ENCODE measurements at places on chromosomes 3 and 15.

DNA sequence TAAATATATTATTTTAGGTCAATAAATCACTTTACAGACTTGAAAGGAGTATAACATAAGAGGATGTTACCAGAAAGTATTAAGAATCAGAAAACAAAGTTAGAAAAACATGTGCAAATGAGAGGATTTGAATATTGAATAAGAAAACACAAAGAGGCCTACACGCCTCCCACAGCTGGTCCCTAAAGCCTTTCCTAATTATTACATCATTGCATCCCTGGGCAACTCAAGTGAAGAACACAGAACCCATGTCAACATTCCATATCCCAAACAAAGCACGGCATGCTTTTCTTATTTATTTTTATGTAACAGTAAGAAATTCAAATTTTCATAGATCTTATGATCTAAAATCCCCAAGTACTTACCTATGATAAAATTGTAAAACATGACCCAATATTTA, 61.2 kb downstream of the HERC1 start:
- DNase-seq: no peak

DNA sequence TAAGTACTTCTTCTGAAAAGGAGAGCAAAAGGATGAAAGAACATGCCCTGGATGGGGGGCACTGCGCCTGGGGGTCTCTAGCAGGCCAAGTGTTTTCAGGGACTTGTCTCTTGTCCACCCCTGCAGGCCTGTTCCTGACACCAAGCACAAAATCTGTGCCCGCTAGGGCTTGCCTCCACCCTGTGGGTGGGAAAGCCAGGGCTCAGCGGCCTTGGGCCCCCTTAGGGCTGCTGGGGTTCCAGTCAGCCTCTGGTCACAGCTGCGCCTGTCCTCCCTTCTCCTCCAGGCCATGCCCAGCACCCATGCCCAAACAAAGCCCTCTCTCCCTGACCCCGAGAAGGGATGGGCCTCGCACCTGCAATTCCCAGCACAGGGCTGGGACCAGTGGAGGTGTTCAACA, 71.1 kb upstream of the TRPM1 start:
- DNase-seq: no peak

DNA sequence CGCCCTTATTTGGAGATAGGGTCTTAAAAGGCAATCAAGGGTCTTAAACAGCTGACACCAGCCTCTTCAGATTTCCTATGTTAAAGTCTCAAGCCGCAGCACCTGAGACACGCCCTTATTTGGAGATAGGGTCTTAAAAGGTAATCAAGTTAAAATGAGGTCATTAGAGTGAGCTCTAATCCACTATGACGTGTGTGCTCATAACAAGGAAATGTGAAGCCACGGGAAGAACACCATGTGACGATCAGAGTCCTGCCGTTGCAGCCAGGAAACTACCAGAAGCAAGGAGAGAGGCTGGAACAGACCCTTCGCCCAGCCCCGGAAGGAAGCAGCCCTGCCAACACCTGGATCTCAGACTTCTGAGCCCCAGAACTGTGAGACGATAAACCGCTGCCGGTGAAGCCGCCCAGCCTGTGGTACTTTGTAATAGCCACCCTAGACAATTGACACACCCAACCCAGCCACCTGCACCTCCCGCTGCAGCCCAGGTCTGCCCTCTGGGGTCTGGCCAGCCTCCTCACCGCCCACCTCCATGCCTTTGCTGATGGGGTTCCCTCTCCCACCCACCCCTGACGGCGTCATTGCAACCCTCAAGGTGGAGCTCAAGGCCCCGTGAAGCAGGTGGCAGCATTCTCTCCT, 137.9 kb downstream of the MEGF11 start:
- DNase-seq: no peak

DNA sequence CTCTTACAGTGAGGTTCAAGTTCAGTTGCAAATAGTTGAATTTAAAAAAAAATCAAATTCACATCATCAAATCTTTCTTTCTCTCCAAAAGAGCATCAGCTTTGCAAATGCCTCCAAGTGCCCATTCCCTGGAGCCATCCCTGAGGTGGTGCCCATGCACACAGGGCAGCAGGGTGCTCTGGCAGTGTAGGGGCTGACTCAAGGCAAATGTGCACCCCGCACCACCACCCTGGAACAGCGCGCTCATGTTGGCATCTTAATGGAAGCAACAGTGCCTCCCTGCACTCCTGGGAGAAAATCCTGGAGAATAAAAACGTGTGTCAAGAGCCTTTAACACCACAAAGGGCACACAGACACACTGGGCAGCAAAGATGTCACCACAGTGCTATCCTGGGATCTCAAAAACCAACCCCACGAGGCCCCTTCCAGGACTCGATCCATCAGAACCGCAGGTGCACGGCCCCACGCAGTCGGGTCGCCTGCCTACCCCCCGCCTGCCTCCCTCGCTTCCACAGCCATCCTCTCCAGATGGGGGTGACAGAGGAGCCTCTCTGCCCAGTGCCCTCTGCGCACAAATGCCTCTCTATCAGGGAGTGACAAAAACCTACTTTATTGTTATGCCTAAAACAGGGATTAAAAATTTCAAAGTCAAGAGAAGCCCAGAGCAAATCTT, 50.8 kb downstream of the NIPA2 start:
- no peak for DNase-seq

GRCh38 chr3:21390136-21390535, 360.9 kb downstream of the ZNF385D start:
- no peak for DNase-seq

DNA sequence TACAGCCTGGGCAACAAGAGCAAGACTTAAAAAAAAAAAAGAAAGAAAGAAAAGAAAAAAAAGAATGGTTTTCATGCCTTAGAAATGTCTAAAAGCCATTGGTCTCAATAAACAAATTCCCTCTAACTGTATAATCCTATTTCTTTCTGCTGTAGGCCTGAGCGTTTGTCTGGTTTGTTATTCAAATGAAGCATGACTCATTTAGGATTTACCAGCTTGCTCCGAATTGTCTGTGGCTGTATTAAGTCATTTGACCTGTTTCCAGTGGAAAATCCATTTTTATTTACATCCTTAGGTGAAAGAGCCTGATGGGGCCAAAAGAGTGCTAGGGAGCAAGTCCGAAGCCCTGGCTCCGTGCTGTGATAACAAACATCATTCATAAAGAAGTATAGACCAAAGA, 73.8 kb downstream of the BDH1 start:
- DNase-seq: no peak

DNA sequence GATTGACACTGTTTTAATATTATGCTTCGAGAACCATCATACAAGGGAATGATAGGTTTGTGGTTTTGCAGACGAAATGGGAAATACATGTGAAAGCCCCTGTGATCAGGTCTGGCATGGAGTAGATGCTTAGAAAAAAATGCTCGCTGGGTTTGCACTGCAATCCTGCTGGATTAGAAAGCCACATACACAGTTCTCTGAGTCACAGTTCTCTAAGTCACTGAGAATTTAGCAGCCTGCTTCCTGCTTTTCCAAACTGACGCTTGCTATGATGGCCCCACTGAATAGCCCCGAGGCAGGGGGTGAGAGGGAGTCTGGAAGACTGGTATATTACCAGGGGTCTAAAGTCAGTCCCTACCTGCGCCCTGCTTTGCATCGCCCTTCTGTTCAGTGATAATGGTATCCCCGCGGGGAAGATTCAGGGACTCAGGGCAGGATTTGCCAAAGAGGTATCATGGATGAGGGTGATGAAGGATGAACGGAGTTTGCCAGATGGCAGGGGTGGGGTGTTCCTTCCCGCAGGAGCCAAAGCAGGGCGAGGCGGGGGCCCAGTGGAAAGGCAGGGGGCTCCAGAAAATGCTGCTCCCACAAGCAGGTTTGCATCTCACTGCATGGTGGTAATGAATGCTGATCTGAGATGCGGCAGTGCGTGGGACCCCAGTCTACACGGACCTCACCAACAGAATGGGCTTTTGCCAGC, 82.3 kb downstream of the IQSEC1 start:
- DNase-seq: no peak

DNA sequence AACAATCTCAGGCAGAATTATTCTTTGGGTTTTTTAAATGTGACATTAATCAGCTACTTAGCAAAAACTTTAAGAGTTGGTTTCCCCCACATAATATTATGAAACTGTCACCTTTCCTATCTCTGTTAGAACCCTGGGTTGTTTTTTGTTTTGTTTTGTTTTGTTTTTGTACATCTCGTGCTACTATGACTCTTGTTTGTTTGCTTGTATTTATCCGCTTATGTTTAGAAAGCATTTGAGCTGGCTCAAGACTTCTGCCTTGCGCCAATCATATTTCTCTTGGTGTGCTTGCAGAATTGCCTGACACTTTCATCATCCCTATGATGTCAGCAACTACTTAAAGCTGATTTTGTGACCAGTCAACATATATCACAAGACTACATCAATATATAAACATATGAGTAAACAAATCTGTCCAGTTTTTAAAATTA, 116.9 kb downstream of the DCLK3 start:
- no peak for DNase-seq

DNA sequence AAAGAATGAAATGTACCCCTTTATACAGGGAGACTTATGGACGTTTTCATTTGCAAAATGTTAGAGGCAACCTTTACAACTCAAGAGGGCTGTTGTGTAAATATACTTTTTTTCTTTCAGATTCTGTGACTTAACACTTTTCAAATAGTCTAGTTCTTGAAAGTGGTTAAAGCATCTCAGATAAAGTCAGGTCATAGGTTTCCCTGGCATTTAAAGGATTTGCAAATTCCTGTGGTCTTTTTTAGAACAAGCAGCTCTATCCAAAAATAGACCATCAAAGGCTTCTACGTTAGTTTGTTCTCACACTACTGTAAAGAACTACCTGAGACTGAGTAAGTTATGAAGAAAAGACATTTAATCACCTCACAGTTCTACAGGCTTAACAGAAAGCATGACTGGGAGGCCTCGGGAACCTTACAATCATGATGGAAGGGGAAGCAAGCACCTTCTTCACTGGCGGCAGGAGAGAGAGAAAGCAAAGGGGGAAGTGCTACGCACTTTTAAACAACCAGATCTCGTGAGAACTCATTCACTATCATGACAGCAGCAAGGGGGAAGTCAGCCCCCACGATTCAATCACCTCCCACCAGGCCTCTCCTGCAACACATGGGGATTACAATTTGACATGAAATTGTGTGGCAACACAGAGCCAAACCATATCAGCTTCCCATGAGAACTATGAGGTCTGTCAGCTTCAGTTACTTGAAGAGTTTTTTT, 23.3 kb upstream of the GABRR3 start:
- no peak for DNase-seq

GRCh38 chr3:47406762-47407149, 25.9 kb downstream of the PTPN23 start:
- DNase-seq: no peak

DNA sequence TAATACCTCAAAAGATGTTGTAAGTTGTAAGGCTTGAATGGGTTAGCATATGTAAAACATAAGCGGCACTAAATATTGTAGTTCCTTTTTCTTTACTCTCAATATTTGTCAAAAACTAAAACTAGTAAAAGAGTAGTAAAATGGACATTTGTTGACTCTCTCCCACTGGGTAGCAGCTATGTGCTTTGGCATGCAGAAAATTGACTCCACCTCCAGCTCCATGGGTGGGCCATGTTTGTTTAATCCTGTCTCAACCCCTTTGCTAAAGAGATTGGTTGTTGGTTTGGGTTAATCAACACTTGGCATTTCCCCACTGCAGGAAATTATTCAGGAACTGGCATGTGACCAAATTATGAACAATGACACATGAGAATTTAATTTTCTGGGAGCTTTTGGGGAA, 114.8 kb downstream of the EOMES start:
- no peak for DNase-seq

GRCh38 chr3:40333852-40334251, 24.3 kb downstream of the EIF1B start:
- DNase-seq: no peak

DNA sequence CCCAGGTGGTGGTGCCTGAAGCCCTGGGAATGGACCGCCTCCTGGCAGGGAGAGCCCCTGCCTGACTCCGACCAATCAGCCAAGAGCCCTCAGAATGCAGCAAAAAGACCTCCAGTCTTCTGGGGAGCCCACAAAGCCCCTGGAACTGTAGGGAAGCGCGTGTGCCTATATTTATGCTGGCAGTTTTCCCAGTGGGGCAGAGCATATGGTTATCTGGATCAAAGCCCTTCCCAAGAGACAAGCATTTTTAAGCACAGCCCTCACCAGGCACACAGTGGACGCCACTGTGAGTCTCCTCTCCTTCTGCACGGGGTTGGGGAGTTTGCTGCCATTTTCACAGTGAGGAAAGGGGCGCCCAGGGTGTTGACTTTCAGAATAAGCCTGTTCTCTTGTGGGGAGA, 80.9 kb upstream of the RPL32 start:
- no peak for DNase-seq

GRCh38 chr15:78976691-78977090, 31.8 kb upstream of the CTSH start:
- no peak for DNase-seq

DNA sequence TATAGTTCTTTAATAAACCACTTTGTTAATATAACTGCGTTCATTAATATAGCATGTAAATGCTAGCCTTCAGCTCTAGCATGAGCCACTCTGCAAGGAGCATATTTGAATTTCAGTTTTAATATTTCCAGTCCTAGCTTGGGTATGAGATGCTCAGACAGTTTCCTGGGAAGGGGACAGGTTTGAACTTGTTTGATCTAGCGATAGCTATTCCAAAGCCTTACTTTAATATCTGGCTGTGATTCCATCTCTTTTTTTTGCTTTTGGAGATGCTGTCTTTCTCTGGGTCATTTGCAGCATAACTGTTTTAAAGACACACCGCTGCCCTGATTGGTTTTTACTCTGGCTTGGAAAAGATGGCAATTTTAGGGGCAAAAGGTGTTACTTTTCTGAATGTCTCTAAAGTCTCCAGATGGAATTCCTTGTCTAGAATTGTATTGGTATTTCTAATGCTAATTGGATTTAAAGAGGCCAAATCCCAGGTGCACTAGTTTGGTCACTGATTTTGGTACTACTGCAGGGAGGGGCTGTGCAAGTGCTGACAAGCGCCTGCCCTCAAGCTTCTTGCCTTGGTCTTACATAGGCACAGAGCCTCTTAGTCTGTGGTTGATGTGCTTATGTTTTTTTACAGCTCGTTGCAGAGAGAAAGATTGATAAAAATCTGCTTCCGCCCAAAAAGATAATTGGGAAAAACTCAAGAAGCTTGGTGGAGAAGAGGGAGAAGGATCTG, 2.8 kb downstream of the NISCH start:
- no peak for DNase-seq

GRCh38 chr3:66133853-66134445, 86.9 kb upstream of the SLC25A26 start:
- DNase-seq: no peak

DNA sequence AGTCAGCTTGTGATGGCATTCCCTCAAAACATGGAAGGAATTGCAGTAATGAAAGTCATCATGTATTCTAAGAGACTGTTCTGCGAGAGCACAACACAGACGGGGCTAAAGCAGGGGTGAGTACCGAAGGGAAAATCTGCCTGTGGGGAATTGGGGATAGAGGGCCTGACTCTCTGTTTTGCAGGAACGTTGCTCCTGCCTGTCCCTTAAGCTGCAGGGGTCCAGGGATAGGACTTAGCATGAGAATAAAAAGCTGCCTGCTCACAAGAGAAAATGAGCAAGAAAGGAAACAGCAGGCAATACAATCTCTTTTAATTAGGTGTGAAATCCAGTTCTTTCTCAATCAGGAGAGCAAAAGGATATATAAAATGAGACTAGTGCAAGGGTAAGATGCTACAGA, 62.2 kb downstream of the TIGIT start:
- no peak for DNase-seq

Data from stimulated activated CD8-positive, alpha-beta memory T cell treated with anti-CD3 and anti-CD28 coated beads, Interleukin-4, amount 100 ng/mL, for 48 hours (primary cell).